ENCODE measurements at places on chromosomes 1 and 21.

DNA sequence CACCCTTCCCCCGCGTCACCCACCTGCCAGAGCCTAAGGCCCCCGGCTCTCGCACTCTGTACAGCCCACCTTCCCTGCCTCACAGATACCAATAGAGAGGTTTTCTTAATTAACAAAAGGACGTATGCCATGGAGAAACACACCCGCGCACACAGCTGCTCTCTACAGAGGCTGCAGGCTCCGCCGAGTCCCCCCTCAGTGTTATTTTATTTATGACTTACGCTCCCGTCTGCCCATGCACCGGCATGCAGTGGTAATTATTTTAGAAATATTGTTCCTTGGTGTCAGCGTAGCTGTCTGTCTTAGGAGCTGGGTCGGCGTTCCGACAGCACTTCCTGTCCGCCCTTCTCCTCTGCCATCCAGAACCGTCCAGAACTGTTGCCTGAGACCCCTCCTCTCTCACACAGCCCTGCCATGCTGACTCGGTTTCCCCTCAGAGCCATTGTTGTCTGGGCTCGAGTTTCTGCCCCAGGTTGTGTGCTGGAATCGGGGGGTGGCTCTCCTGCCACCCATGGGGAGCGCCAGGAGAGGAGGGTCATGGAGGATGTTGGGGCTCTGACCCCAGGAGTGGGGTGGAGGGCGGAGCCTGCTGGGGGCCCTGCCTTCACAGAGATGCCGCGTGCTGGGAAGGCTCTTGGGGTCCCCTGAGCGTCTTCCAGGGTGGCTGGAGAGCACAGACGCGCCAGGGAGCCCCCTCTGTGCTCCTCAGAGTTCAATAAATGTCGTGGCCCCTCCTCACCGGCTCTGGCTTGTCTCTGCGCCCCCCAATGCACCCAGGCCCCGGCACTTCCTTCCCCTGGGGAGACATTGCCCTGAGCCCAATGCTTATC is 39.6 kb upstream of the COL6A1 start:
- no peak for DNase-seq

- DNase-seq, result no peak
These were observed 13.2 kb downstream of the LAMC2 start for GRCh38 chr1:183199304-183199703.

- no peak for DNase-seq
These were observed 1.2 kb downstream of the NEXN start for GRCh38 chr1:77889671-77890070.

DNA sequence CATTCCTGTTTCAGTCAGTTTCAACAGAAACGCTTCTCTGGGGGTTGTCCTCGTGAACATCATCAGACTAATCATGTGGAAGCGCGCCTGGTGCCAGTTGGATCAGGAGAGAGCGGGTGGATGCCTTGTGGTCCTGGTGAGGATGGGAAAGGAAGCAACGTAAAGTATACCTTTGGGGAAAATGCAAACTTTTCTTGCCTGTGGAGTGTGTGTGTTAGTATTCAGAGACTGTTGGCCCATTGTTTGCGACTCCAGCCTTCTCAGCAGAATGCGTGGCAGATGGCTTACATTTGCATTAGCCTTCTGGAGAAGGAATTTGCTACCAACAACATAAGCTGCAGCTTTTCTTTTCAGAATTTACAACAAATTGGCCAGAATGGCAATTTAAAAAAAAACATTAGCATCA is 173.9 kb downstream of the RWDD3 start:
- DNase-seq, result peak; percentile 83

DNA sequence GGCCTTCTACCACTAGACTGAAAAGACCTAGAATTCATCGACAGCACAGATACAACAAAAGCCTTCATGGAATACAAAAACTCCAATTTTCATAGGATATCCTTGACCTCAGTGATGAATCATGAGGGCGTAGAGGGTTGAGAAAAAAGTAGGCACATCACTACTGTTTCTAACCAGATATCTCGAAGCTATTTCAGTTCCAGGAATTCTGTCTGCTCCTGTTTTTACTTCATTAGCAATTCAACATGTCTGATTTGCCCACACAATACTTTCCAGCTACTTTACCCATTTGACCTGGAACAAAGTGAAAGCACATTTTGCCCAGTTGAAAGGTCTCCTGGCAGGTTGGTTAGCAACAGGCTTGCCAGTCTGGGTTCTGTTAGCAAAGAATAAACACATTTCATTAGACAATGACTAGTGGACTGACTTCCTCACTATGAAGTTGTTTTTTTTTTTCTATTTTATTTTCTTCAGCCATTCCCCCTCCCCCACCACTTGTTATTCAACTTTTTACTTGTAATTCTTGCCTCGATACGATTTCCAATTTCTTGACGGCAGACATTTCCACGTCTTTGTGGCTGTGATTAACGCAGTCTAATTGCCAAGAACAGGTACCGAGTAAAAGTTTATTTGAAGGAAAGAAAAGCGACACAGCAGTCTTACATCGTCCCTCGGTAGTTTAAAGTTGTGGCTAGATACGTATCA is 4.0 kb upstream of the ZBTB18 start:
- no peak for DNase-seq

GRCh38 chr1:233547726-233548125 is 66.2 kb upstream of the KCNK1 start:
- DNase-seq, result no peak

GRCh38 chr1:8671306-8671917 is 146.0 kb downstream of the RERE start:
- peak; percentile 69 for DNase-seq

GRCh38 chr1:206498685-206499084 is 8.6 kb upstream of the RASSF5 start:
- DNase-seq, result no peak

DNA sequence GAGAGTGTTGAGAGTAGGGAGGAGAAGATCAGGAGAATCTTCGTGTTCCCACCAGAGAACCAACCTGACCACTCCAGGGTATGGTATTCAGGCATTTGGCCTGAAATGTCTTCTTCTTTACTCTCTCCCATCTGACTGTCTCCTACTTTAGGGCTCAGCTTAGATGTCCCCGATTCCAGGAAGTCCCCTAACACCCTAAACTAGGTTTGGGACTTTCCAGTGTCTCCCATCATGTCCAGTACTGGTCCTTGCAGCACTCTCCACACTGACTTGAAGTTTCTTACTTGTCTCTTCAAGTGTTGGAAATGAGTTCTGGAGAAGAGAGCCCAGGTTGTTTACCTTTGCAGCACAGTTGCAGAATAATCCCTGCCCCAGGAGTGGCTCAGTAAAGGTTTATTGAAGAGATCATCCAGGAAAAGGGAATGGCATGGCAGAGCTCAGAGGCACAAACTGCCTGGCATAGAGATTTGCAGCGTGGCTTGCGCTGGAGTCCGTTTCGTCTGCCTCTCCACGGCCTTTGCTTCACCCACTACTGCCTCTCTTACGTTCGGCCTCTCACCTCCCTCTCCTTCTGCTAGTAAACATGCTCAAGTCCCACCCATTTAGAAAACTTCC is 6.2 kb upstream of the ELK4 start:
- DNase-seq, result no peak

GRCh38 chr1:167051907-167052306 is 38.3 kb downstream of the GPA33 start:
- DNase-seq, result no peak

- no peak for DNase-seq
These were observed 74.4 kb downstream of the SPAG17 start for GRCh38 chr1:118110580-118110979.

DNA sequence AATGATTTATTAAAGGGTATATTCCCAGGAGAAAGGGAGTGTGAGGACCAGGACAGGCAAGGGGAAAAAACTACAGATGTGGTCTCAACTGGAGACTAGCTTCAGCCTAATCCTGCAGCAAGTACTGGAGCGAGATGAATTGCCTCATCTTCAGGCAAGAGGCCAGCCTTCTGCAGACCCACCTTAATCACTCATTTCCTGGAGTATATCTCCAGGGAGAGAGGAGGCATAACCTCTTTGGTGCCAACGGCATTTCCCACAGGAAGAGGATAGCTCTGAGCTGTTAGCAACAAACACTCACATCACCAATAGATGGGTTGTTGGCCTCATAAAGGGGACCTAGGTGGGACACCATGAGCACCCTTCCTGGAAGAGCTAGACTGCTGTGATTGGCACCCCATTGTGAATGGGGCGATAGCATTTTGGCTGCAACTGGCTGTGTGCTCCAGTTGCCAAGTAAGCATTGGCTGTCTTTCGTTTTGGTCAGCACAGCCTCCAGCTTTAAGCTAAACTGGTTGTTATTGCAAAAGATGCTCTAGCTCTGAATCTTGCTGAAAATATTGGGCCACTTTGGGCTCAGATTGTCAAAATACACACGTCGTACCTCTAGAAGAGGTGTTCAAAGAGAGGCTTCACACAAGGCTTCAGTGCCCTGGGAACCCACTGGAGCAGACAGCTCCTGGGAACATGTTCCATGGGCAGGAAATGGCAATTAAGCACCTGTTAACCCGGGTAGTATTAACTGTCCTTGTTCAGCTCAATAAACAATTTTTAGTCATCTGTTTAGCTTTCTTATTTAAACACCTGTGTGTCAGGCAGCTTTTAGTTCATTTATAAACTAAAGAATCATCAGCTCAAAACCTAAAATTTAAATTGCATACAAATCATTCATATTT is 314.8 kb upstream of the C1orf87 start:
- no peak for DNase-seq

DNA sequence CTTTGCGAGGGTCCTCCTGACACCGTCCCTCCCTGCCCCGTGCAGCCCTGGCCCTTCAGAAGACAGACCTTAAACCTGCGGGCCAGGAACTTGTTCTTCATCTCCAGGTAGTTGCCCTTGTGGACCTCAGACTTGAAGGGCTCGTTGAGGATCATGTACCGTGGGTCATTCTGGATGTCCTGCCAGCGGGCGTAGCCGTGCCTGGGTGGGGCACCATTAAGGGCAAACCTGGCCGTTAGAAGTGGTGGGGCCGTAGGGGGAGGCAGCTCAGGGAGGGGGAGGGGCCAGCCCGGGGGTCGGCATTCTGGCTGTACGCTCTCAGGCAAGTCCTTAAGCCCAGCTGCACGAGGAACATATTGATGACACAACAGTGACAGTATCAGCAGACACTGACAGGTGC is 64.6 kb downstream of the KCNAB2 start:
- DNase-seq, result no peak

- no peak for DNase-seq
These were observed 118.1 kb downstream of the CACNA1E start for GRCh38 chr1:181601186-181601950.

- no peak for DNase-seq
These were observed 649 bp upstream of the LDLRAD1 start for GRCh38 chr1:54018635-54019034.

- DNase-seq, result no peak
These were observed 135.4 kb upstream of the ATP1B1 start for GRCh38 chr1:168970926-168971659.

GRCh38 chr1:35461966-35462651 is 95.1 kb downstream of the KIAA0319L start:
- DNase-seq, result no peak

- peak; percentile 21 for DNase-seq
These were observed 359.2 kb downstream of the RRAGC start for GRCh38 chr1:38500352-38500751.

GRCh38 chr21:35226968-35227744 is 178.1 kb upstream of the RUNX1 start:
- no peak for DNase-seq

DNA sequence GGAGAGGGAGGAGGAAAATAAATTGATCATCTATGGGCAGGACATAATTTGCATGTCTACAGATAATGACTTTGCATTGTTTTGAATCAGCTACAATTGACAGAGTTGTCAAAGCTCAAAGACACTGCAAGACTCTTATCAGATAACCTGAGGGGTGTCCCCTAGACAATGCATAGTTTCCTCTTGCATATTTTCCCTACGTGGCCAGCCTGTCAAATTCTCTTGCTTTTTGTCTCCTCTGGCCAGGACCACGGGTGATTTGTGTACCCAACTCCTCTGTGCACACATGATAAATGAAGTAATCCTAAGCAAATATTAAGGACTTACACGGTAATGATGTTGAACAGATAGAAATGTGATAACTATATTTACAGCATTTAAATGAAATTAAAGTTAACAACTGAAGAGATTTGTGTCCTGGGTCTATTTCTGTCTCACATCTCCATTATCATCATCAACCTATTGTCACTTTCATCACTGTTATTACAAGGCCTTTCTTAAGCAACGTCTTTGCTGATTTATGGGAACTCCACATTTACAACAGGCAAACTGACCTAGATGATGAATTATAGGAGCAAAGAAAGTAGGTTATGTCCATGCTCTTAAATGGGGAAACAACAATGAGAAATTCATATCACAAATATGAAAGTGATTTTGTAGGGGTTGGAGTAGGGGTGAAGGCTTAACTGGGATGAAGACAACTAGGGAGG is 18.8 kb downstream of the BATF3 start:
- no peak for DNase-seq

GRCh38 chr1:226461087-226461486 is 53.2 kb upstream of the PARP1 start:
- no peak for DNase-seq

GRCh38 chr21:42455196-42455595 is 40.8 kb downstream of the RSPH1 start:
- DNase-seq, result peak; percentile 66

DNA sequence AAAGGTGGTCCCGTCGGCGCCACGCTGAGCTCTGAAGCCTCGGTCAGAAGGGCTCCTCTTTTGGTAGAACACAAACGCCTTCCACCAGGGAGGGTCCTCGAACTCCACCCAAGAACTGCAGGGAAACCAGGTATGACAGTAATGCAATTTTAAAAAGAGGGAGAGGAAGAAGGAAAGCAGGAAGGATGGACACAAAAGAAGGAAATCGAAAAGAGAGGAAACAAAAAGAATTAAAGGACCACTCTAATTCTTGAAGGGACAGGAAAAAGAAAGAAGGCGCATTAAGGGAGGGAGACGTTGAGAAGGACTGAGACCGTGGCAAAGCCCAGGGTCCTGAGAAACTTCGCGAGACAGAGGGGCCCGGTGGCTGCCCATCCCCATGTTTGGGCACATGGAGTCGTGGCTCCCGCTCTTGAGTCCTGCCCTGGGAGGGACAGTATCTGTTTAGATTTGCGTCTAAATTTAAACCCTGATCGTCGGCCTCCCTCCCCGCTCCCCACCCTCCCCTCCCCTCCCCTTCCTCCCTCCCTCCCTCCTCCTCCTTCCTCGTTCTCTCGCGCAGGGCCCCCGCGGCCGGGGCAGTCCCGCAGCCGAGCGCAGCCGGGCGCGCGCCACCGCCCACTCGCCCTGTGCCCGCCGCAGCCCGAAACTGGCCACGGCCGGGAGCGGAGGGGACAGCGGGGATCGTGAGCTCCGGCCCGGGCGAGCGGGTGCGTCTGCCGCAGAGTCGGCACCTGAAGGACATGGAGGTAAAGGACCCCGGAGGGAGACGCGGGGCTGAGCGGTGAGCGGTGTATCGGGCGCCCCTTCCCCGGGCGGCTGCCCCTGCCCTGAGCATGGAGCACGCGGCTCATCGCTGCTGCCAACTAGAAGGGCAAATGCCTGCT is at the start of gene RCSD1:
Gene RCSD1, plus strand, starts transcription at position 552 of the 887 bp plus-strand sequence. Its CDS starts 192 bp downstream, at position 744.
- peak; percentile 14 for DNase-seq

DNA sequence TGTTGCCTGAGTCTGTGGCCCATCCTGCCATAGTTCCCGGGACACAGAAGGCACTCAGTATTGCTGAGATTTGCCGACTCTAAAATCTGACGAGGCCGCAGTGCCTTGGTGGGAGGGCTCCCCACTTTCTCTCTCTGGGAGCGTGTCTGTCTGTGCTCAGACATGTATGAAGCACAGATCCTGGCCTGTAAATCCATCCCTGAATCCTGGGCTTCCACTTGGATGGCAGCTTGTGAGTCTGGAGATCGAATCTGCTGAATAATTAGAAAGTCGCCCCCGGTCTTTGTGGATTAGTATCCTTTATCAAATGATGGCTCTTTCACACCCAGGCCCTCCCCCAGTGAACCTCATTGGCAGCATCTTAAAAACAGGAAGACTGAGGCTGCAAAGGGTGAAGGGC is 10.4 kb downstream of the UBASH3A start:
- no peak for DNase-seq
